ENCODE measurements at places on chromosomes 16 and 17.

GRCh38 chr16:29775742-29776408 is 2.2 kb upstream of the ZG16 start:
- no peak for DNase-seq

GRCh38 chr16:85152414-85153030 is 40.2 kb upstream of the CIBAR2 start:
- DNase-seq = no peak

DNA sequence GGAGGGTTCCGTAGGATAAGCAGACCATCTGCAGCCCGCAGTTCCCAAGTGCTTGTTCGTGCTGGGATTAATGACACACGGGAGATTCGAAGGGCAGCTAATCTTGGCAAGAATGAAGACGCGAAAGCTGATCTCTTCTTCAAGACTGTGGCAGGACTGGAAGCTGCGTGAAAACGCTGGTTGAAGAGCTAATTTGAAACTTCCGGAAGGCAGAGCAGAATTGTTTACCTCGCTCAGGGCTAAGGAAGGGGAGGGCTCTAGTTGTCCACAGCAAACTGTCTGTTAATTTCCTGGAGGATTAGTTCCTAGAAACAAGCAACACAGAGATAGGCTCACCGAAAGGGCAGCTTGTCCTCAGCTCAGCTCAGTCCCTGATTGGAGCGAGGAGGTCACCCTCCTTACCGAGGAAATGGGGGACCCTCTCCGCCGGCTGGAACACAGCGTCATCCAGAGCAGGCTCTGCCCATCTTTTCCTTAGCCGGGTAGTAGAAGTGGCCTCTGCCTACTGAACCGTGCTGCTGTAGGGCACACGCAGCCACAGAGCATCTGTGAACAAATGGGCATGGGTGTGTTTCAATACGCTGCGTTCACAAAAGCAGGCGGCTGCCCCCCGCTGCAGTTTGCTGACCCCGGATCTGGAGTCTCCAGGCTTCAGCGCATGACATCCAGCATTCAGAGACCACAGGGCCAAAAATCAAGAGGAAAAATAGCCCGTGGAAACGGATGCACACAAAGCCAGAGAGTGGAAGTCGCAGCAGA is 16.7 kb upstream of the BAIAP2 start:
- DNase-seq = peak; percentile 28

DNA sequence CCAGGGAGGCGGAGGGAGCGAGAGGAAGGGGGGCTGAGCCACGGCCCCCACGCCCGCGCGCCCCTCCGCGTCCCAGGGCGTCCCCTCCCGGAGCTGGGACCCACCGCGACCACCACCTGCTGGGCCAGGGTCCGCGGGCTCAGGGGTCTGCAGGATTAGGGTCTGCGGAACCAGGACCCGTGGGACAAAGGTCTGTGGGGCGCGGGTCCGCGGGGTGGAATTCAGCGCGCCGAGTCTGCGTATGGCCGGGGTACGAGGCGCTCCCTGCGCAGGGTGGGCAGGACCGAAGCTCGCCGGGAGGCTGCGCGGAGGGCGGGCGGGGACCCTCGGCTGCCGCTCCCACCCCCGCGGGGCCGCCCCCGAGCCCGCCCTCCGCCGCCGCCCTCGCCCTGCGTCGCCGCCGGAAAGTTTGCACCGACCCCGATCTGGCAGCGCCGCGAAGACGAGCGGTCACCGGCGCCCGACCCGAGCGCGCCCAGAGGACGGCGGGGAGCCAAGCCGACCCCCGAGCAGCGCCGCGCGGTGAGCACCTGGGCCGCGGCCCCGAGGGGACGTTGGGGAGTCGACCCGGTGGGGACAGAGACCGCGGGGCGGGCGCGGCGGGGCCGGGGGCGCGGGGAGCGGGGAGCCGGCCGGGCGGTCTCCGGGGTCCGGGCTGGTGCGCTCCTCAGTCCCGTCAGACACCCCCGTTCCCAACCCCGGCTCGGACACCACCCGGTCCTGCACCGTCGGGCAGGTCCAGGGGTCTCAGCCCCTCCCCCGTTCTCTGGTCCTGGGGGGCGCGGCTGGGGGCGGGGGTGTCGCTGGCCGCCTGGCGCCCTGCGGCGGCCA is at the start of gene GCGR:
Gene GCGR, plus strand, starts transcription at position 423 of the 831 bp plus-strand sequence. CDS start 4,869 bp downstream, outside the sequence.
- no peak for DNase-seq

- peak; percentile 47 for DNase-seq
Measured at GRCh38 chr16:1913327-1914083, 4.7 kb downstream of the HS3ST6 start.

GRCh38 chr17:81164371-81165245 is 699 bp upstream of the PVALEF start:
- DNase-seq = no peak

- no peak for DNase-seq
Measured at GRCh38 chr17:55660178-55660886, 62.3 kb downstream of the TMEM100 start.

DNA sequence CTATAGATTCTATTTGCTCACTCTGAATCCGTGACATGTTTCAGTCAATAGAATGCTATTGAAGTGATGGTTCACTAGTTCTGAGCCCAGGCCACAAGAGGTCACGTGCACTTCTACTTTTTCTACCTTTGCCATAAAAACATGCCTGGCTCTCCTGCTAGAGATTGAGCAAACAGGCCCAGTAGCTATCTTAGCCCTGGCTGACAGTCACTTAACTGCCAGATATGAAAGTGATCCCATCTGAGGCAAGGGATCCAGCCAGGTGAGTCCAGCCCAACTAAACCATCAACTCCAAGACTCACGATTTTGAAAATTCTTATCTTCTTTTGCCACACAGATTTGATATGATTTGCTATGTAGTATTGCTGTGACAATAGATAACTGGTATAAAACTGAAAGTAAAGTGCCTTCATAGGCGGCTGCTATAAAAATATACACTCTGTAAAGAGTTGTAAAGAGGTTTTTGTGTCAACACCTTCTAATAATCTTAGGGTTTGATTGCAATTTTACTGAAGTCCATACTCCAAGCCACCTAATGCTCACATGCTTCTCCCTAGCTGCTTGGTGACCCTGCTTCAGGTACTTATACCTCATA is 937.7 kb upstream of the SOX9 start:
- DNase-seq = no peak

GRCh38 chr16:70437017-70437581 is 1.8 kb downstream of the ST3GAL2 start:
- no peak for DNase-seq

- peak; percentile 57 for DNase-seq
Measured at GRCh38 chr17:40121181-40122135, at the start of gene MSL1. MSL1 (plus strand) TSS chr17:40121971; CDS start chr17:40122613, 642 bp downstream.

DNA sequence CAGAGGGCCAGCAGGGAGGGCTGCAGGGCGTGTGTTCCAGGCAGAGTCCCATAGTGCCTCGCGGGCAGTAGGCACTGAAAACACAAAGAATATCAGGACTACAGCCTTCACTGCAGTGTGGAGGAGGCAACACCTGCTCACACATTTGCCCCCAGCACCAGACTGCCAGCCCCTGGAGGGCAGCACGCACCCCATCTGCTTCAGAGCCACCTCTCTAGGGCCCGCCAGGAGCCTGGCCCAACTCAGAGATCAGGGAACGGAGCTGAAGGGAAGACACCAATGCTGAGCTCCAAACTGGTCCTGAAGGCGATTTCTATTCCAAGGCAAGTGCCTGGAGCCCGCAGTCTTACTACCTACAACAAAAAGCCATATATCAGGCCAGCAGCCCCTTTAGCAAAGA is 130.3 kb downstream of the ZNF423 start:
- DNase-seq = no peak

DNA sequence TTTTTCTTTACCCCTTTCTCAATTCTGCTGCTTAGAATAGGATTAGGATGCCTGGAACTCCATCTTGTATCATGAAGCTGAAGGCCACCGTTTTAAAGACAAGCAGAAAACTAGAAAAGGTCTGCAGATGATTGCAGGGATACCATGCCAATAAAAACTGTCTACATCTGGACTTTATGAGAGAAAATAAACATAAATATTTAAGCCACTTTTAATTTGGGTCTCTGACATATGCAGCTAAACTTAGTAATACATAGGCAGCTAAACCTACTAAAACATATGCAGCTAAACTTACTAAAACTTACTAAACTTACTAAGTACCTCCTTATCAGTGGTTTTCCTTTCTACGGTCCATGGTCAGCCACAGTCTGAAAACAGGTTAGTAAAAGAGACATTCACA is 48.4 kb downstream of the FBXL20 start:
- DNase-seq = no peak

DNA sequence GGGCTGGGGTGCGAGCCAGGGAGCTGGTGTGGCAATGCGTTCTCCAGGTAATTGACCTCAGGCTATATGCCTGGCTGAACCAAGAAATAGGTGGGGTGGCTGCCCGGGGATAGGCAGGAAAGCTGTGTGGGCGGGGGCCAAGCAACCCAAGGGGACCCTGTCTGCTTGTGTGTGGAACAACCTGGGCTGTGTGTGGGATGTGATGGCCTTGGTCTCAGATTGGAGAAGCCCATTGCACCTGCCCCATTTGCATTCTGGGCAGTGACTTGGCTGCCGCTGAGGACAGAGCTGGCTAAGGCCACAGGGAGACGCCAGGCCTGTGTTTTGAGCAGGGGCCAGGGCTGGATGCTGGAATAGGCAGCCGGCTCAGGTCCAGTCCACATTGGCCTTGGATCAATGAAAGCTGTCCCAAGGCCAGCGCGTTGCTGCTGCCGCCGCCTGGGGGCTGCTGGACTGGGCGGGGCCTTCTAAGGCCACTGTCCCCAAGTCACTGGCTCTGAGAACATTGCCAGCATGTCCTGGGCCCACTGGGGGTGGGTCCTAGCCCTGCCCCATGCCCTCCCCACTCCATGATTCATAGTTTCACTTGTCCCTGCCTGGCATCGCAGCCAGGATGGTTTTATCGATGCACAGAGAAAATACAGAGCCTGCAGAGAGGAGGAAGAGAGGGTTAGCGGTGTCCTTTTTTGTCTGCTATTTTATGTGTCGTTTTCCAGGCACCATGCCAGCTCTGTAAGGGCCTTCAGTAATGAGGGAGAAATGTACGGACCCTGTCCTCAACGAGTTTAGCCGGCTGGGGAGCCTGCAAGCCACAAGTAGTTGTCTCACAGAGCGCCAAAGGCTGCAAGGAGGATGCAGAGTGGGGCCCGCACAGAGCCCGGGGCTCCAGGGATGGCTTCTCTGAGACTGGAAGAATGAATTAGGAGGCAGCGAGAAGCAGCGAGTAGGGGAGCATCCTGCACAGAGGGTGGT is 43.9 kb downstream of the NKD1 start:
- DNase-seq = peak; percentile 10

DNA sequence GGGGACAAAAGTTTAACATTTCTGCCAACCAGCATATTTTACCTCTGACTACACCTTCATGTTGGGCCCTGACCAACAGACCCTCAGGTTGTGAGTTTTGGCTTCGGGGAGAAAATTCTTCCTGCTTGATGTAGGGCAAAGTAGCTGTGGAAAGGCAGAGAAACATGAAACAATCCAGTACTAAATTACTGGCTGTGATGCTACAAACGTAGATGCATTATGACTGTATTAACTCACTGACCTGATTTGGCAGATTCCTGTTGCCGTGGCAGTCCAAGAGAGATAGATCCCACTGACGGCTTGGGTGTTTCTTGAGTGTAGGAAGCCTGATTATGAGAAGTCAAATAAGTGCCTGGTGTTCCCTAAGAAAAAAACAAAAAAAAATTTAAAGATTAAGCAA is 80.7 kb downstream of the TTC19 start:
- DNase-seq = no peak

DNA sequence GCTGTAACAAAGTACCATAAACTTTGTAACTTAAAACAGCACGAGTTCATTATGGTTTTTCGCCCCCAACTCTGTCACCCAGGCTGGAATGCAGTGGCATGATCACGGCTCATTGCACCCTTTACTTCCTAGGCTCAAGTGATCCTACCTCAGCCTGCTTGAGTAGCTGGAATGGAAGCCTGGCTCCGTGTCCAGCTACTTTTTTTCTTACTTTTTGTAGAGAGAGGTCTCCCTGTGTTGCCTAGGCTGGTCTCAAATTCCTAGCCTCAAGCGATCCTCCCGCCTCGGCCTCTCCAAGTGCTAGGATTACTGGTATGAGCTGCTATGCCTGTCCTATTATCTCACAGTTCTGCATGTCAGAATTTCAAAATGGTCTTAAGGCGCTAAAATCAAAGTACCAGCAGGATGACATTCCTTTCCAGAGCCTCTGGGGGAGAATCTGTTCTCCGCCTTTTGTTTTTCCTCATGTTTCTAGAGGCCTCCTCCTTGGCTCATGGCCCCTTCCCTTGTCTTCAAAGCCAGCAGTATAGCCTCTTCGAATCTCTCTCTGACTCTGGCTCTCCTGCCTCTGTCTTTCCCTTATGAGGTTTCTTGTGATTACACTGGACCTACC is 10.1 kb upstream of the PRM1 start:
- DNase-seq = no peak

- DNase-seq = no peak
Measured at GRCh38 chr17:67862614-67863217, 37.4 kb downstream of the BPTF start.

GRCh38 chr17:57259817-57260216 is 3.5 kb downstream of the MSI2 start:
- peak; percentile 20 for DNase-seq

DNA sequence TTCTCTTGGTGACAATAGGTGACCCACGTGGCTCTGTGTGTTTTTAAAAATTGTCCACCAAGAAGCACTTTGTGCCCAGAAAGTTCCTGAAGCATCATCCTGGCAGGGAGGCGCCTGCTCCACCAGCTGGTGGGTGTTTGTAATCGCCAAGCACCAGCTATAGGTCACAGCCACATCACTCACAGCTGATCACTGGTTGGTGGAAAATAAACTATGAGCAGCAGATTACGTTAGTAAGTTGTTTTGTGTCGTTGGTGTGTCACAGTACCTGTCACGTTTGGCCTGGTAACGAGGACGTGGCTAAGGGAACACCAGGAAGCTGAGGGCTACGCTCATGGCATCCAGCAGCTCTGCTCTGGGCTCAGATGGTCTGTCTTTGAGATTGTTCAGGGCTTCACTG is 10.1 kb downstream of the MRM3 start:
- no peak for DNase-seq

GRCh38 chr17:27489045-27489715 is 32.9 kb downstream of the KSR1 start:
- no peak for DNase-seq

- DNase-seq = no peak
Measured at GRCh38 chr16:58205276-58206036, 7.5 kb upstream of the CSNK2A2 start.

DNA sequence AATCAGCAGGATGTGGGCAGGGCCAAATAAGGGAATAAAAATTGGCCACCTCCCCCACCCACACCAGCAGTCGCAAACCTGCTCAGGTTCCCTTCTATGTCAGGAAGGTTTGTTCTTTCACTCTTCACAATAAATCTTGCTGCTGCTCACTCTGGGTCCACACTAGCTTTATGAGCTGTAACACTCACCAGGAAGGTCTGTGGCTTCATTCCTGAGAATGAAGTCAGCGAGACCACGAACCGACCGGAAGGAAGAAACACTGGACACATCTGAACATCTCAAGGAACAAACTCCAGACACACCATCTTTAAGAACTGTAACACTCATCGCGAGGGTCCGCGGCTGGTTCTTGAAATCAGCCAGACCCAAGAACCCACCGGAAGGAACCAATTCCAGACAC is 115.5 kb upstream of the TBX2 start:
- no peak for DNase-seq

GRCh38 chr17:57548421-57549410 is 196.4 kb downstream of the CCDC182 start:
- DNase-seq = no peak

GRCh38 chr16:77960766-77961165 is 61.6 kb upstream of the CLEC3A start:
- DNase-seq = no peak

GRCh38 chr17:76293106-76293505 is 15.0 kb downstream of the QRICH2 start:
- DNase-seq = no peak

- peak; percentile 3 for DNase-seq
Measured at GRCh38 chr16:17205279-17206211, 265.2 kb downstream of the XYLT1 start.

- DNase-seq = no peak
Measured at GRCh38 chr16:54212893-54213292, 73.7 kb downstream of the IRX3 start.
